ENCODE measurements at places on chromosomes 12 and 14.

GRCh38 chr12:51721282-51721940, 127.1 kb downstream of the FIGNL2 start:
- no peak for DNase-seq

DNA sequence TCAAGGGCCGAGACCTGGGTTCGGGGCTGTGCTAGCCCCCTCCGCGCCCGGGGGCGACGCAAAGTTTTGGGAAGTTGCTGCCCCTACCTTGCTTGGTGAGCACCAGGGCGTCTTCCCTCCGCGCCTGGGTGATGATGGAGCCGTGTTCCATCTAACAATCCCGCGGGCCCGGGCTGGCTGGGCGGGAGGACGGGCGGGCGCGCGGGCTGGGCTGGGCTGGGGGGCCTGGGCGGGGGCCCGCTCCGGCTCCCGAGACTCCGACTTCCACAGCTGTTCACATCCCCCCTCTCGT, 298 bp downstream of the CTDSP2 start:
- no peak for DNase-seq

GRCh38 chr14:85296456-85297210, 233.3 kb upstream of the FLRT2 start:
- no peak for DNase-seq

DNA sequence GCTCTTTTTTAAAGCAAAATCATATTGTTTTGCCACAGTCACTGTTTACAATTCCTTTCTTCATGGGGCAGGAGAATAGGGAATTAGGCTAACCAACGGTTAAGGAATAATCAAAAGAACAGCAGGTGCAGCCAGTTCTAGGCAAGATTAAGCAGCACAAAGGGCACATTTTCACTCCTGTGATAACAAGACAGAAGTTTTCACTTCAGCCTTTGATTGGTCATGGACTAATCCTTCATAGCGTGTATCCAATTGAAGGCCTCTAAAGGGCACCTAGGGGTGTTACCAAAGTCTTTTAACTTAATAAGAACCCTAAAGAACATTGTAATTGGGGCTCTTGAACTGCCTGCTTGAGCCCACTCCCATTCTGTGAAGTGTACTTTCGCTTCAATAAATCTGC, 206.9 kb upstream of the AMIGO2 start:
- no peak for DNase-seq

- DNase-seq: no peak
These were observed 89.5 kb downstream of the STON2 start for GRCh38 chr14:81310606-81311005.

- DNase-seq: no peak
These were observed 18.1 kb downstream of the MEG3 start for GRCh38 chr14:100844082-100844408.

DNA sequence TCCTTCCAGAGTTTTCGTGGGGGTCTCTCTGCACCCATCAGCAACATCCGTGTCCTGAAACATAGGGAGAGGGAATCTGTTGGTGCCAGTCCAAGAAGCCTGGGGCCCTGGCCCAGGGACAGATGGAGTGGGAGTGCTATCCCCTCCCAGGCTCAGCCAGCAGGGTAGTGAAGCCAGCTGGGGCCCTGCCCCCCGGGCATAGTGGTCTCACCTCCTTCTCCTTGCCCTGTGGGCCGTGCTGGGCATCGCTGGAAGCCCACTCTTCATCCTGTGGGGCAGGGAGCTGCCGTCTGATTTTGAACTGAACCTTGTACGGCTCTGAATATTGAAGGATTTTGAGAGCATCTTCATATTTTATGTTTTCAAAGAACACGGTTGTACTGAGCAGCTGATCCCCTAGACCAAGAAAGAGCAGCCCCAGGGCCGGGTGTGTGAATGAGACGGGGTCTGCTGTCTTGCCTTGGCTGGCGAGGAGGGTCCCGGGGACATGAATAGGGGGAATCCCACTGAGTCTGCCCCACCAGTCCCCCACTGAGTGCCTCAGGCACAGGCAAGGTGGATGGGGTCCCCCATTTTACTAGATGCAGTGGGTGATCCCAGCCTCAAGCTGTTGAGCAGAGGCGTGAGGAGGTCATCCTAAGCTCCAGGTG, 23.3 kb downstream of the AHNAK2 start:
- DNase-seq: no peak

DNA sequence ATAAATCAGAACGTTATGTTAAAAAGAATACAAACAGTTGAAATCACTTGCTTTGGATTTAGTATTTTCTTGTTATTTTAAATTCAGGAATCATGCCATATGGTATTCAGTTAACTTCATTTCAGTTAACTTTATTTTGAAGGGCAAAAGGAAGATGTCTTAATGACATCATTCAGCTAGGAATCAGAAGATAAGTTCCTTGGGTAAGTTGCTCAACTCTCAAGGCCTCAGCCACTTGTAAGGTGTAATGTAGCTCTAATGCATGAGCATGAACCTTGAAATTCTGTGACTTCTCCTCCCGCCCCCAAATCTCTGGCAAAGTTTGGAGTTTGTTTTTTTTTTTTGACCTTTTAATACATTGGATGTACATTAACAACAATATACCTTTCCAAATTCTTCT, 42.6 kb downstream of the FRS2 start:
- DNase-seq: no peak

DNA sequence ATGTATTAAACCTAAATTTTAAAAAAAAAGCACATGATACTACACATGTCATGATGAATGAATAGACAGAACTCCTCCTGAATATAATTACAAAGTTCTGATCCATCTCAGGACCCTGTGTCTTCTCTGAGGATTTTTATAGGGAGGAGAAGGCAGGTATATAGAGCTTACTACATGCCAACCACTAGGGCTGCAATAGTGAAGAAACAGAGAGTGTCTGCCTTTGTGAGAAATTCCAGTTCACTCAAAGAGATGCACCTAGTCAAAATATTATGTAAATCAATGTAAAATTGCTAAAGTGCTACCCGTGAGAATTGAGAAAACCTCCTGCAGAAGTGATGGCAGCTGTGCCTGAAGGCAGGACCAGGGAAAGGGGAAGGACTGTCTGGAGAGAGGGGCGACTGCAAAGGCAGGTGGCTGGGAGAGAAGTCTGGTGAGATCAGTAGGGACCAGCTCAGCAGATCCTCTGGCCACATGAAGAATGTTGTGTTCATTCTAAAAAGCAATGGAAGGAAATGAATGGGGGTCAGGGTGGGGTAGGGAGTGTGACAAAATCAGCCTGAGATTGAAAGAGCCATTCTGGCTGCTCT, 15.1 kb downstream of the ABHD4 start:
- DNase-seq: no peak

- no peak for DNase-seq
These were observed 252.4 kb upstream of the CPNE8 start for GRCh38 chr12:39157696-39158342.

DNA sequence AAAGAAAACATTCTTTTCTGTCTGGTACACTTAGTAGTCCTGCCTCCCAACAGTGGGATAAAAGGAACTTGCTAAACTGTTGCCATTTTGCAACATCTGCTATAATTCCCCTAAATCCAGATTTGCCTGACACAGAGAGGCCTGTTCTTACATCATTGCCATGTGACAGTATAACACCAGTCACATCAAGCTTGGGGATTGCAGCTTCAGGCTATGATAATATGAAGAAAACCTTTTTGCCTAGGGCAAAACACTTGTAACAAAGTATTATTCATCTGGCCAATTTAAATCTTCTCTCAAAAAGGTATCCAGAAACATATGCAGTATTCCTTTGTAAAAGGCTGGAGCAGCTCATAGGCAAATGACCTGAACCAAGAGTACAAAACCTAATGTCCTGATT, 80.9 kb upstream of the OTX2 start:
- DNase-seq: no peak

GRCh38 chr12:85016413-85016812, 19.7 kb downstream of the TSPAN19 start:
- no peak for DNase-seq

DNA sequence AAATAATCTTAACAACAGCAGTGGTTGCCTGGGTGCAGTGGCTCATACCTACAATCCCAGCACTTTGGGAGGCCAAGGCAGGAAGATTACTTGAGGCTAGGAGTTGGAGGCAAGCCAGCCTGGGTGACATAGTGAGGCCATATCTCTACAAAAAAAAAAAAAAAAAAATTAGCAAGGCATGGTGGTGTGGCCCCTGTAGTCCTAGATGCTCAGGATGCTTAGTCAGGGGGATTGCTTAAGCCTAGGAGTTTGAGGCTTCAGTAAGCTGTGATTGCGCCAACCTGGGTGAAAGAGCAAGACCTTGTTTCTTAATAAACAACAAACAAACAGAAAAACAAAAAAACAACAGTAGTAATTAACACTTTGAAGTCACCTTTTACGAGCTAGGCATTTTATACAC, 642 bp upstream of the ACSM4 start:
- no peak for DNase-seq

- no peak for DNase-seq
These were observed 173.8 kb upstream of the MIS18BP1 start for GRCh38 chr14:45426685-45427282.

GRCh38 chr12:2282318-2282717, 229.5 kb downstream of the CACNA1C start:
- peak; percentile 14 for DNase-seq
